Spinal cord (tissue), 10 donors: ENCODE measurements at places on chromosomes 7 and 10.

DNA sequence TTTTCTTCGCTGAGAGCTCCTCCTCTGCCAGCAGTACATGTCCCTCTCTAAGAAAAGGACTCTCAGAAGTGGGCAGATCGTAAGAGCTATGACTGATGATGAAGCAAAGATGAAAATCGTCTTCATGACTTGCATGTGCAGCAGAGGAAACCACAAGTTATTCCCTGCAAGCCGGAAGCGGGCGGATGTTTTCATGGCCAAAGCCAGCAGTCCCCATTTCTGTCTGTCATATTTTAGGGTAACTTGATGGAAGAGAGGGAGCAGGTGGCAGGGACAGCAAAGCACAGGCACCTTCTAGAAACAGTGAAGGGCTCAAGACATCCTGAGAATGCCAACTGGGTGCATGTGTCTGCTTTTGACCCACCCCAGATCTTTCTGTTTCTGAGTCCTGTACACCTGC is 19.9 kb downstream of the KLF6 start:
- no peak for DNase-seq

DNA sequence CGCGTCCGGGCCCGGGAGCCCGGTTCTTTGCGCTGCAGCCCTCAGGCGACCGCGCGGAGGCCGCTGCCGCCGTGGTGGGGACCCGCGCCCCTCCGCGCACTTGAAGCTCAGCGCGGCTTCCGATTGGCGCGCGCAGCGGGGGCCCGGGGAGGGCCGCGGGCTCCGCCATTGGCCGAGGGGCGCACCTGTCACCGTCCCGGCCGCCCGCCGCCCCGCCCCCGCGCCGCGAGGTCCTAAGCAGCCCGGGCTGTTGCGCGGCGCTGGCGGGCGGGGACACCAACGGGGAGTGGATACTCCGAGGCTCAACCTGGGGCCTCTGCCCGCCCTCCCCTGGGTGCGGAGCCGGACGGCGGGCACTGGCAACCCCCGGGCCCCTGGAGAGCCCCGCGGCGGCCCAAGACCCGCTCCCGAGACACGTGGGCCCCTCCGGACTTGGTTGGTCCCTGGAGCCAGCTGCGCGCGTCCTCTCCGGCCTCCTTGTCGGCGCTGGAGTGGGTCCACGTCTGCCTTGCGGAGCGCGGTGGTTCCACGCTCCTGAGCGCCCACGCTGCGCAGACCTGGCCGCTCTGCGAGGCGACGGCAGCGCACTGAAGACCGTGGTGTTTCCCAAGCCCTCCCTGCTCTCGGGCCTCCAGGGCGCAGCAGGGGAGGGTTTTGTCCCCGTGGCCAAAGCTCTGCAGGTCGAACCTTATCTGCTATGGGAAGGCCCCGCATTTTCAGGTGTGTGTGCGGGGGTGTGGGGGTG is at the start of gene MNX1:
TSS of gene MNX1 (minus strand) at position 76 of the 745 bp plus-strand sequence. CDS start 313 bp downstream, outside the sequence.
- DNase-seq: peak; percentile 87

GRCh38 chr7:29255906-29256692 is 61.5 kb downstream of the CHN2 start:
- DNase-seq: no peak

- DNase-seq: no peak
These were observed 4.2 kb downstream of the ALKBH4 start for GRCh38 chr7:102460467-102460866.

GRCh38 chr7:35353481-35353880 is 99.6 kb upstream of the TBX20 start:
- DNase-seq: no peak

- DNase-seq: no peak
These were observed 44.5 kb upstream of the ACBD5 start for GRCh38 chr10:27285093-27285492.

DNA sequence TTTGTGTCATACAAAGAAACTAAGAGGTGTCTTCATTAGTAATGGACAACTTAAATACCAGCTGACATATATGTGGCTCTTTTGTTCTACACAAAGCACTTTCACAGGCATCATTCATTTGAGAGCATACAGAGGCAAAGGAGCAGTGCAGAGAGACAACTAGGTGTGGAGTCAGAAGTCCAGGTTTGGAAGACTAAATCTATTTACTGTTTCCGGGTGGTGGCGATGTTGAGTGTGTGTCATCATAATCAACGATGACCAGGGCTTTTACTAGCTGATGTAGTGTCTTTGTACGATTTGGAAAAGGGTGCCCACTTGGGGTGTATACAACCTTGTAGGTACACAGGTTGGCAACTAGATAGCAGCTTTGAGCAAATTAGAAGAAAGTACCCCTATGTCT is 195.5 kb upstream of the CCDC6 start:
- no peak for DNase-seq

- no peak for DNase-seq
These were observed 206 bp downstream of the UPF2 start for GRCh38 chr10:12042409-12042796.

DNA sequence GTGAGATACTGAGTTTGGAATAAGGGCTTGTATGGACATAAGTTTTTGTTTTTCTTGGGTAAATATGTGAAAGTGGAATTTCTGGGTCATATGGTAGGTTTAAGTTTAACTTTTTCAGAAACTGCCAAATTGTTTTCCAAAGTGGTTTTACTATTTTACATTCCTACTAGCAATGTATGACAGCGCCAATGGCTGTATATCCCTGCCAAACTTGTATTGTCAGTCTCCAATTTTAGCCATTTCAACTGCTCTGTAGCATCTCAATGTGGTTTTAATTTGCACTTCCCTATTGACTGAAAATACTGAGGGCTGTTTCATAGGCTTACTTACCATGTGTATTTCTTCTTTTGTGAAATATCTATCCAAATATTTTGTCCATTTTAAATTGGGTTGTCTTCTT is 90.5 kb upstream of the ZNF32 start:
- DNase-seq: peak; percentile 82

GRCh38 chr10:124204726-124205125 is 111.3 kb upstream of the CHST15 start:
- DNase-seq: no peak

- no peak for DNase-seq
These were observed 220.9 kb upstream of the HABP2 start for GRCh38 chr10:113331961-113332360.

- DNase-seq: no peak
These were observed 53.8 kb downstream of the TAX1BP1 start for GRCh38 chr7:27793780-27794179.

DNA sequence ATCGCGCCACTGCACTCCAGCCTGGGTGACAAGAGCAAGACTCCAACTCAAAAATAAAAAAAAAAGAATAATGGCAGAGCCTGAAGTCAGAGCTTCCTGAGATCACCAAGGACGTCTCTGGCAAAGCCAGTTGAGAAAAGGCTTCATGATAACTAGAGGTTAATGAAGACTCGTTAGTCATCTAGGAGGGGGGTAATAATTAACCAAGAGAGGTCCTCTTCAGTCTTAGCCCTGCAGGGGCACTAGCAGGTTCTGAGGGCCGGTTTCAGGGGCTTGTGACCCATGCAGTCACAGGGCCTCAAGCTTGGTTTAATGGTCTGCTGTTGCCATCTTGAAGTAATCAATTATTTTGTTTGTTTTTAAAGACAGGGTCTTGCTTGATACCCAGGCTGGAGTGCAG is 28.6 kb upstream of the PROSER2 start:
- no peak for DNase-seq

GRCh38 chr10:100182908-100183307 is 2.9 kb downstream of the ERLIN1 start:
- no peak for DNase-seq

- DNase-seq: no peak
These were observed 131.9 kb upstream of the PCGF5 start for GRCh38 chr10:91088300-91089140.

DNA sequence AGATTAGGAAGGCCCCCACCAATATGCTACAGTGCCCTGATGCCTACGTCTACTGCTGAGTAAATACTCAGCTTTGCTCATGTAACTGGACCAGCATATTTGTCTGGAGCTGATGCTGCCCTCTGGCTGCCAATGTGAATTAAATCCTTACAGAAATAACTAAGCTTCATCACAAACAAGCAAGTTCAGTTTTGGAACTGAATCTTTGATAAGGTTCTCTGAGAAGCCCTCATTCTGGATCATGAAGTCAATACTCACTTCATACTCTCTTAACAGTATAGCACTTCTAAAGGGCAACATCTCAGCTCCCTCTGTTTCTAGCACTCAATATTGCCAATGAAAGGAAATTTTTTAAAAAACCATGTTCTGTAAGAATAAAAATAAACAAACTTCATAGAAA is 246.7 kb downstream of the ETV1 start:
- DNase-seq: peak; percentile 39

- DNase-seq: no peak
These were observed 14.2 kb downstream of the MTURN start for GRCh38 chr7:30148951-30149459.

DNA sequence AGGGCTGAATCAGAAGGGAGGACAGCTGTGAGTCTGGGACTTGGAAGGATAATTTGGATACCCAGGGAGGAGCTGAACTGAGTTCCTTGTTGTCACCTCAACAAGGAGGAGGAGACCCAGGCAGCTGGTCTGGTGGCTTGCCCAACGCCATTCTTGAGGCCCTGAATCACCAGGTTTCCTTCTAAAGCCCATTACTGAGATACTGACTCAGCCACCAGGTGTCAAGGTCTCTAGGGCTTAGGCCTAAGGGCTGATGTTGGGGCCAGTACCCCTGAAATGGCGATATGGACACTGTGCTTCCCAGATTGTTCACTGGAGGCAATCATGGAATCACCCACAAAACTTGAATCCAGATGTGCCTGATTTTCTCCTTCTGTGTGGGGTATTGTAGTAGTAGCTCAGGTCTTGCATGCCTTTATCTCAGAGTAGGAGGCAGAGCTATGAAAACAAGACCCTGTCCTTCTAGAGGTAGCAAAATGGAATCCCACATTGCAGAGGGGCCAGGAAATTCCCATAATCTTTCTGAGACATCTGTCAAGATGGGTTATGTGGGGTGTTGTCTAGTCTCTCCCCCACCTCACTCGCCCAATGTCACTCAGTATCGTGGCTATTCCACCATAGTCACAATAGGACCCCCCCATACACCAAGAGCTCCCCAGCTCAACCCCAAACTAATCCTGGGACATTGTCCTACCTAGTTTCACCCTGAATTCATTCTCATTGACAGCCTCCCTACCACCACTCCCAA is 1.8 kb upstream of the ATG9B start:
- no peak for DNase-seq

GRCh38 chr7:38658921-38659320 is 27.7 kb upstream of the AMPH start:
- no peak for DNase-seq

DNA sequence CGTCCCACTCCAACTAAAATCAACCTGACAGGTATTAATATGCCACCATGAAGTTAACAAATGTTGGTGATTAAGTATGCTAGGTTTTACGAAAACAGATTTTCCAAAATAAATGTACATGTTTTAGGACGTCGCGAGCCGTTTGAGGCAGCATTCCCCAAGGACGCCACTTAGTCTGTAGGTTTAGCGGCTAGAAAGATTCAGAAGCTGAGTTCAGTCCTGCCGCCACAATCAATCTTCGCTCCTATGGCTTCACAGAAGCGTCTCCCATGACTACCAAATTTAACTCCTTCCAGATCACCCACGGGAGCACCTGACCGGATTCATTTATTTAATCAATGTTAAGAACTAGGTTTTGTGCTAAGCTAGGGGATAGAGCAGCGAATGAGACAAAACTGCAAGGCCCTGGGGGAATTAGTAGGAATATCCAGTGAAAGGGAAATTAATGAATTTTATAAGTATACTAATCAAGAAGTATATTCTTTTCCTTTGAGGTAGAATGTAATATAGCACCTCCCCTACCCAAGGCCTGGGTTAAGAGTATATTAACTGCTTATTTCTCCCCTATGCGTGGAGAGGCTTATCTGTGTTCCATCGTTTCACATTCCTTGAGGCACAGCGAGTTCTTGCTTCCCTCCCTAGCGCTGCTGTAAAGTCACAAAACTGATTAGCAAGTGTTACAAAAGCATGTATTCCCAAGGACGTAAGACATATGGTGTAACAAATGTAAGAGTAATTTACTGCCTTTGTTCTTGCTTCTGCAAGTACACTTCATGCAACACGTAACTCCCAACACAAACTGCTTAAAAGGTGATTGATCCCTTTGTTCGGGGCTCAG is 994 bp upstream of the CYP51A1 start:
- peak; percentile 41 for DNase-seq

DNA sequence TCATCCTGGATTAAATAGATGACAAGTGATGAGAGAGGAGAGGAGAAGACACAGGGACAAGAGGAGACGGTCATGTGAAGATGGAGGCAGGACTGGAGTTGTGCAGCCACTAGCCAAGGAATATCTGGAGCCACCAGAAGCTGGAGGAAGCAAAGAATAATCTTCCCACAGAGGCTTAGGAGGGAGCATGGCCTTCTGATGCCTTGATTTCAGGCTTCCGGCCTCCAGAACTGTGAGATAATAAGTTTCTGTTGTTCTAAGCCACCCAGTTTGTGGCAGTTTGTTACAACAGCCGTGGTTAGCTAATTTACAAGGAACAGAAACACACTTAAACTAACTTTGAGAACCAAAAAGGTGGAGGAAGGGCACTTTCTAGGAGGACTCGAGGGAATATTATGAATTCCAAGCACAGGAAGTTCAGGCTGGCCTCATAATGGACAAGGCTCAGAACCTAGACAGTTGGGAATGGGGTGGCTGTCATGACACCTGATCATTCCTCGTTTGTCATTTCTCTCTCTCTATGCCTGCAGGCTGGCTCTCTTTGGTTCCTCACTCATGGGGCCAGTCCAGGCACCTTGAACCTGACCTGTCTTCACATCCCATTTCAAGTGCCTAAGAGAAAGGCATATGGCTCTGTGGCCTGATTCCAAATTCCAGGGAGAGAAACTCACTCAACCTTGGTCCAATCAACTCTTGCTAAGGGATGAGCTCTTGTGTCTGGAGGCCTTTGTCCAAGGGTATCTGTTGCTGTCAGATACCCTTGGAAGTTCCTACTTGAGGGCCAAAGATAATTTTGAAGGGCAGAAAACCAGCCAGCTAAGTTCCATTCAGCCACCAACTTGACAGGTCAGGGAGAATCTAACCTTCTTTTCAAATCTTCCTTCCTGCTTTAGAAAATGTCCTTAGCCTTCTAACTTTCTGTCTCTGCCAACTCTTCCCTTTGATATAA is 33.5 kb upstream of the PDZD8 start:
- DNase-seq: no peak

DNA sequence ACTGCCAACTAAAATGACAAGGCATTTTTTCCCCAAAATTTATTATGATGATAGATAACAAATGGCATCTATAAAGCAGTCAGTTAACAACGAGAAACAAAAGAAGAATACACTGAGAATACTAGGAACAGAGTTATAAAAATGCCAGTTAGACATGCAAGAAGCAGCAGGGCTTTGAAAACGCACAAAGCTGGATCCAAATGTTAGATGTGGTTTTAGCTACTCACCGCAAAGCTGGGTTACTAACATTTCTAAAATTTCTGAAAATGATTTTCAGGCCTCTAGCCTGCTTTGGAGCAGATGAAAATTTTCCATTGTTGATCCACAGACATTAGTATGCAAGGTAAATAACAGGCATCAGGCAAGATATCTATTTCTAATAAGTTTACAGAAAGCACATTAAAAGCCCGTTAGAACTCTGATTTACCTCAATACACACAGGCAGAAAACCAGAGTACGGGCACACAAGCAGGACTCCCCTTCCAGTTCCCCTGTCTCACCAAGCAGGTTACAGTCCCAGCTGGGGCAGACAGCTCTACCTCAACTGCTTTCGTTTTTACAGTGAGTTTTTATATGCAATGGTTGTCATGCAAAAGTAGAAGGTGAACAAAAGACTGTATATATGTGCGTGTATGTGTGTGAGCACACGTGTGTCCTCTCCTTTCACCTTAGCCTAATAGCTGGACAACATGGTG is 37.9 kb downstream of the GLI3 start:
- DNase-seq: no peak
